GM06990 (cell line): ENCODE measurements at places on chromosomes 2 and 18.
A peak's percentile ranks its signal among the peaks of the same experiment; 100 is the strongest.

DNA sequence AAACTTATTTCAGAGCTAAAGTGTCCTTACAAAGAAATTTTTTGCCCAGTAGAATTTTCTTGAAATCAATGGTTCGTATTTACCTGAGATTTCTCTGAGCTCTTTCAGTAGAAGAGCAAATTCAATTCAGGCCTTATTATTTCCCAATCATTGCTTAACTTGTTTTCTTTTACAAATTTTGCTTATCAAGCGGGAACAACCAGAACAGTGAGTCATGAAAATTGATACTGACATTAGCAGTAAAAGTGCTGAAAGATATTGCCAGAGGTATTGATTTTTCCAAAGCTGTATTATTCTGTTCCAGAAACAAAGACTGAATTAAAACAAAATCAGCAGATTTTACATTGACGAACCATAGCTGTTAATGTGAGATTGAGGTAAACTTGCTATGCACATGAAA lies 10.1 kb upstream of the RIOK3 start:
- no peak for DNase-seq

DNA sequence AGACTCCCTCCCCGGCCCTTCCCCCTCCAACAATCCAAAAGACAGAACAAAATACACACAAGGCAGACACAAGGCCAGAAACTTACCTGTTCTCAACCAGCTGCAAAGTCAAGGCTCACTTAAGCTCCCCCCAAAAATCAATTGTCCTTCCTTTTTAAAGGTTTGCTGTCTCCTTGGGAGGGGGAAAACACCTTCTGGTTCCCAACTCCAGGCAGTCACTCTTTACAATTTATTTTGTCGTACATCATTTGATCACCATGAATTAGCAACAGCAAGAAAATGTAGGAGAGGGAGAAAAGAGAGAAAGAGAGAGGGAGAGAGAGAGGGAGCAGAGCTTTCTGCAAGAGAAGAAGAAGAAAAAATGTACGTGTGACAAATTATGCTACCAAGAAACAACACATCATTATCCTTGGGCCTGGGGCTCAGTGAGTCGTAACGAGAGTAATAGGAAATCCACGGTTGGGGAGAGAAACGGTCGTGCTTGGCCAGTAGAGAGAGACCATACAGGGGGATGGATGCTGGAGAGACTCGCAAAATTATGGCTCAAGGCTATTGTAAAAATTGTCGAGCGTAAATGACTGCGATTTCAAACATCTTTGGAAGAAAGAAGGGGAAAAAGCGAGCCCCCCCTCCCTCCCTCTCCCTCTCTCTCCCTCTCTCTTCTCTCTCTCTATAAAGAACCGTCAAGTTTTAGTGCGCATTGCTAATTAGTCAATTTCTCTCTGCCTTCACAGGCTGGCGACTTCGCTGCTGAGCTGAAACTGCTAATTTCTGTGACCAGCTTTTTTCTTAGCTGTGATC lies at the start of gene KLHL14:
KLHL14 (minus strand) TSS at position 443 of the 801 bp plus-strand sequence. CDS start 2,432 bp downstream, outside the sequence.
- DNase-seq, result peak; percentile 46

DNA sequence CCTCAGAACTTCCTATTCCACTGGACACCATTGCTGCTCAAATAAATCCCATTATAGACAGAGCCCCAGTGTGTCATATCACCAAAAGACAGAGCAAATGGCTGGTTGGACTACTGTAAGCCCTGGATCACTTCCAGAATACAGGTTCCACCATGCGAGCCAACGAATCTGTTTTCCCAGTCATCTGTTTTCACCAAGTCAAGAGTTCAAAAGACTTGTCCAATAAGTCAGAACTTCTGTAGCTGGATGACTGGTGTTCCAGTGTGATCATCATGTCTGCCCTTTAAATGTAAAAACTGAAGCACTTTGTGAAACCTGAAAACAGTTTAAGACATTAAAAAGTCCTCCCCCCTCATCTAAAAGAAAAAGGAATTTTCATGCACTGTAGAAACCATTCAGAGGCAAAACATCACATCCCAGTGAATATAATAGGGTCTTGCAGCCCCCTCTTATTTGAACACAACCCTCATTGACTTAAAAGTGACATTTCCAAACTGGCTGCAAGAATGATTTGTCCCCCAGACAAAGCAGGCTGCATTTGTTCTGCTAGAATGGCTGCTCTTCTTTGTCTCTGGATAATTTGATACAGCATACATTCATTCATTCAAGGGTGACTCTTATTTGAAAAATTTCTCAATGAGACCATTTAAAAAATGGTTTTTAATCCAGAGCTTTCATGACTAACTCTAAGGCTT lies 64.6 kb upstream of the TANC1 start:
- no peak for DNase-seq

DNA sequence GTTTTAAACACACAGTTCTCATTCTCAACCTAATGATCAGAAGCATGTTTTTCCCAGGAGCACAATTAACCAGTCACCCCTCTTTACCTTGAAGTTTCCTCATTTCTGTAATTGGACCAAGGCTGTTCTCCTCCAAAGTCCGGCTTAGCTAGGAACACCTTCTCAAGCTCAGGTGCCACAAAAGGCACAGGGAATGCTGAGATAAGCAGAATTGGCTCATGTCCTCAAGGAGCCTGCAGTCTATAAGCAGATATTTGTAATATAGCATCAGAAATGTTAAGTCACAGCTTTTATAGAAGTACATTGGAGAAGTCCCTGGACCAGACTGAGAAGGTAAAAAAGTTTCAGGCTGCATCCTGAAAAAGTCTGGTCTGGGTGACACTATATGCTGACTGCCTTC lies 20.7 kb downstream of the OSR1 start:
- DNase-seq, result no peak

DNA sequence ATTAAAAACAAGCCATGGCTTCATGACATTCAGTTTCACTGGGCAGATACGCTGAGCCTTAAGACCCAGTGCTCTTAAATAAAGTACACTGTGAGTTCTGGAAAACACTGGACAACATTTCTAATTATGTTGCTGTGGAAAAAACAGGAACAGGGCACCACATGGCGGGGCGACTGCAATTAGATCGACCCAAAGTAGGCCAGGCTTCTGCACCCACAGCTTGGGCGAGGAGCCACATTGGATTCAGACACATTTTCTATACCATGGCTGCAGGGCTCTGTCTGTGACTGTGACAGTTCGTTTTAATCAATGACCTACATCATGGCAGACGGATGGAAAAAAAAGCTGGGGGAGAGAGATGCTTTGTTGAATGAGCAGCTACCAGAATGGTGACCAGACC lies 227.2 kb upstream of the HS6ST1 start:
- DNase-seq, result no peak

DNA sequence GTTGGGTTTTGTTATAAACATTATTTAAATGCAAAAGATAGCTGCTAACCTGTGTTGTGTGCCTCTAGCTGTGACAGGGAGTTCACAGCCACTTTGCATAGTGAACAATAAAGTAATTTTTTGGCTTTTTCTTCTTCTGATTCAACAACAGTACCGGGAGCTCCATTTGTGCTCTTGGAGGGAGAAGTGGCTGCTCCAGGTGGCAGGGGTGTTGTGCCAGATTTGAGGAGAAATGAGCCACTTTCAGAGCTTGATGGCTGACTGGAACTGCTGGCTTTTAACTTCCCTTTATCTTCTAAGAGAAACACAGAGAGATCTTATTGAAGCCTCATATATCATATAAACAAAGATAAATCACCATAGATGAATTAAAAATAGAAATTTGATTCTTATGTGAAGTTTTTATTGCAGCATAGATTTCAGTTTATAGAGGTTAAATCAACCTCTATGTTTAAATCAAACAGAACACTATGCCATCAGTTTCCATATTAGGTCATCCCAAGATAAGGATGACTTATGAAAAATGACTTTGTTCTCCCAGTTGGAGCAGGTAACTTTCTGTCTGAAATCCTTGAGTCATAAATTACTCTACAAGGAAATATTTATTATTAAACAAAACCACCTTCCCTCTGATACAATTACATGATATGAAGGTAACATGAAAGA lies 182.0 kb upstream of the SESTD1 start:
- no peak for DNase-seq

DNA sequence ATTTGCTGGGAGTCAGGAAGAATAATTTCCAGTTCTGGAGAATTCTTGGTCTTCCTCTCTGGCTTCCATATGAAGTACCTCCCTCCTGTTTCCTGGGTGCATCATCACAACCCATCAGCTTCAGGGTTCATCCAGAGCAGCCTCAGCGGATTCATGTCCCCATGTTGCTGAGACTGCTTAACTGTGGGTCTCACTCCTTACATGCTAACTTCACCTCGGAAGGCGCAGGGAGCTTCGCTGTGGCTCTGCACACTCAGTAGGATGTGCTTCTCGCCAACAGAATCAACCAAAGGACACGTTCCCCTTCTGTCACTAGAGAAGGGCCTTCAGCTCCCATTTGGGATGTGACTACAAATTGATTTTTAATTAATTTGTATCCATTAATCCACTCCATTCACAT lies 24.2 kb downstream of the FBLN7 start:
- DNase-seq, result no peak

- DNase-seq, result no peak
Measured at GRCh38 chr2:82539280-82539621, 1919.8 kb downstream of the SUCLG1 start.

DNA sequence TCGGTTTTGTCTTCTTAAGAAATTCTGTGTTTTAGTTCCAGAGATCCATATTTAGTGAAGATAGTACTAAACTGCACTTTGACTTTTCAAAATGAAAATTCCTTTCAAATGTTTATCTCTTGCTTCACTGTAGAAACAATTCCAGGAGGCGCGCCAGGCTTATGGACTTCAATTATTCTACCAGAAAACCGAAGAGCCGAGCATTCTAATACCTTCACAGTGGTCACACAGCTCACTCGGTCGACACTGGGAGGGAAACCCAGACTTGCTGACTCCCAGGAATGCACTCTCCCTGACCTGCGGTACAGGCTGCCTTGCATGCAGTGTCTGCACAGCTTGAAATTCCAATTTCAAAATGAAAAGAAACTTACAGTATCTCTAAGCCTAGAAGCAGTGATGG lies 119.9 kb upstream of the PIEZO2 start:
- no peak for DNase-seq

- no peak for DNase-seq
Measured at GRCh38 chr2:141810148-141810547, 320.7 kb downstream of the LRP1B start.

DNA sequence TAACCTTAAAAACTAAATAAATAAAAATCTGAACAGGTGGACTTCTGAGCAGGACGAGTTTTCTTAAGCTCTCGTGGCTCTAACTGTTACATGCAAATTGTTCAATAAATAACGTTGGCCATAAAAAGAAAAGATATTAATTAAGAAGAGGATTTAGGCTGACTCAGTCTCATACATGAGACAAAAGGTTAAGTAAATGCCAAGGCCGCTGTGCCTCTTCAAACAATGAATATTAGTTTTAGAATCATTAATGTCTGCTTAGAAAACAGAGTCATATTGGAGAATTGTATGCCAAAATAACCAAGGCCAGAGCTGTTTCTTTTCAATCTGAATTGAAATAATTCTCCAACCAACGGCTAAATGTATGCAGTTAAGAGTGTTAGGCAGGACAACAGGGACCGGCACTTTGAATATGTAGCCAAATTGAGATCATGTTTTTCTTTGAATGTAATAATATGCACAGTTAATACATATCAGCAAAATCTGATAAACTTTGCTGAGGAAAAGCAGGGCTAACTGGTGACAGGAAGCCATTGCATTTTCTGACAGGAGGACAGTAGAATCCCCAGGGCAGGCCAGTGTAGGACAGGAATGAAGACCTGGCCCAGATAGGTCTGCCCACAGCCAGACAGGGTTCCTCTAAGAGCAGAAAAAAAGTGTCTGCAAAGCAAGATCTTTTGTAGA lies 1041.4 kb upstream of the FANCL start:
- no peak for DNase-seq

DNA sequence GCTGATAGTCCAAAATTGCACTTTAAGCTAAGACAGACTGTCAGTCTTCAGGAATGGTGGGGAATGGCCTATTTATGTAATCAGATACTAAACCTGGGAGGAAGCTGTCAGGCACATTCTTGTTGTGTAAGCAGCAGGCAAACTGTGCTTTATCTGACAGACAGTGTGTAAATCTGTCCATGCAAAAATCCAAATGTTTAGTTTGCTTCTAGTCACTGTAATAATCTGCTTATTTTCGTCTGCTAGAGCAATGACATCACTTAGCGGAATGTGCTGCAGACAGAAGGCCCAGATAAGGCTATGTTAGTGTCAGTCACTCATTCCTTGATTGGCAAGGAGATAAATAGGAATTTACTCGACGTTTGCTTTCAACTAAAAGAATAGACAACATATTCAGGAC lies 263.5 kb downstream of the ZNF407 start:
- no peak for DNase-seq

- DNase-seq, result no peak
Measured at GRCh38 chr2:55946793-55947192, 23.2 kb upstream of the EFEMP1 start.

DNA sequence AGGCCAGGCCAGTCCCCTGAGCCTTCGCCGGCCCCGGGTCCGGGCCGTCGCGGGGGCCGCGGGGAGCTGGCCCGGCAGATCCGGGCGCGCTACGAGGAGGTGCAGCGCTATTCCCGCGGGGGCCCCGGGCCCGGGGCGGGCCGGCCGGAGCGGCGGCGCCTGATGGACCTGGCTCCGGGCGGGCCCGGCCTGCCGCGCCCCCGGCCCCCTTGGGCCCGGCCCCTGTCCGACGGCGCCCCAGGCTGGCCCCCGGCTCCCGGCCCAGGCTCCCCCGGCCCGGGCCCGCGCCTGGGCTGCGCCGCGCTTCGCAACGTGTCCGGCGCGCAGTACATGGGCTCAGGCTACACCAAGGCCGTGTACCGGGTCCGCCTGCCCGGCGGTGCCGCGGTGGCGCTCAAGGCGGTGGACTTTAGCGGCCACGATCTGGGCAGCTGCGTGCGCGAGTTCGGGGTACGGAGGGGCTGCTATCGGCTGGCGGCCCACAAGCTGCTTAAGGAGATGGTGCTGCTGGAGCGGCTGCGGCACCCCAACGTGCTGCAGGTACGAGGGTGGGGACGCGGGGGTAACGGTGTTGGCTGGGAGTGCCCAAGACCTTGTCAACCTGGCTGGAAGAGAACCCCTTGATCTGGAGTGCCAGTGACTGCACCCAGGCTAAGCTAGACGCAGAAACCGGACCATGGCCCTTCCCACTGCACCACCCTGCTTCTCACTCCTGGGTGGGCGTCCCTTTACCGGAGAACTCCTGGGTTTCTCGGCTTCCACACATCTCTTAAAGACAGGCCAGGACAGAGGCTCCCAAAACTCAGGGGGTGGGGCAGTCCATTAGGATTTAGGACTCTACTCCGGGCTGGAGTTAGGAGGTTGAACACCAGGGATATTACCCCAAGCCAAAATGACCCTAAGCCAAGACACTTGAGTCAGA lies 739 bp downstream of the PKDCC start:
- no peak for DNase-seq
